ENCODE measurements at places on chromosomes 12 and 14. TPM values are rescaled to one million over a fixed set of nuclear protein-coding genes. Genes with fewer than 3 reads are reported as not detected.

DNA sequence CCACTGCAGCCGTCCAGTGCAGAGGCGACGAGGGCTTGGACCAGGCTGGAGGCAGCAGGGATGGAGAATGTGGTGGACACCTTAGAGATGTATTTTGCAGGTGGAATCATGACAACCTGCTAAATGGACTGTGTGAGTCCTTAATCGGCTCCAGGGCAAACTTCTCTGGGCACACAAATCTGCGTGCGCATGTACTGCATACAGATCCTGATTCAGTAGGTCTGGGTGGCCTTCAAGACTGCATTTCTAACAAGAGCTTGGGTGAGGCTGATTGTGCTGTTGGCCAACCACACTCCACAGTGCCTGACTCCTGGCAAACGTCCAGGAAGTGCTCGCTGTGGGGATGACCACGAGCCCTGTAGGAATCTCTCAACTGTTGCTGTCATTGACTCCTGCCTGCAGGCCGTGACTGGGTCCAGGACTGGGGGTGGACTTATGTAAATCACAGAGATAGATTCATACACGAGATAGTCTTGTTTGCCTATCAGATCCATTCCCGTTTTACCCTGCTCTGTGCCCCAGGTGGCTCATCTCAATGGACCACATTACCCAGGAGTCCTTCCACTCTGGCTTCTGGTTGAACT lies 27.2 kb downstream of the JDP2 start:
- H3K4me3 ChIP-seq: no peak overlapping the region
- DNase-seq: no peak
- H3K36me3 ChIP-seq: no peaks in the 10 kb centered on the region
- H3K4me1 ChIP-seq: peaks cover 84% of the 10 kb centered on the region
- H3K27me3 ChIP-seq: no peaks in the 10 kb centered on the region
- no peak overlapping the region for H3K27ac ChIP-seq

DNA sequence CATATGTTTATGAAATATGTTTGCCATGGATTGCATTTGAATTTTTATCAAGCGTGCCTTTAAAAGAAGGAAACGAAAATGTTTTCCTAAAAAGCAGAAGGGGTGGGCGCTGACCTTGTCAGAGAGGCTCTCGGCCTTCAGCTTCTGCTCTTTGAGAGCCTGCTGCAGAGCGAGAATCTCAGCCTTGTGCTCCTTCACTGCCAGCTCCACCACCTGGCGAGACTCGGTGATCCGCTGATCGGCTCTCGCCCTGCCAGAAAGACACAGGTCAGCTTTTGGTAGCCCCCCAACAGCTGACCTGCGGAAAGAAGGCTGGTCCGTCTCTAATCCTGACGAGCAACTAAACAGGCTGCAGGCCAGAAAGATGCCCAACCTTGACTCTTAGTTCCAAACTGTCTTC lies 62.4 kb downstream of the PRKAB1 start:
- H3K27me3 ChIP-seq: no peaks in the 10 kb centered on the region
- H3K4me1 ChIP-seq: no peaks in the 10 kb centered on the region
- H3K4me3 ChIP-seq: no peak overlapping the region
- no peak overlapping the region for H3K27ac ChIP-seq
- DNase-seq: no peak

- H3K27me3 ChIP-seq: no peaks in the 10 kb centered on the region
- peaks cover 8% of the 10 kb centered on the region for H3K4me1 ChIP-seq
- H3K36me3 ChIP-seq: no peaks in the 10 kb centered on the region
- no peak overlapping the region for H3K27ac ChIP-seq
- DNase-seq: no peak
These were observed 1.1 kb downstream of the CARMIL3 start for GRCh38 chr14:24052656-24053547.

GRCh38 chr14:49679271-49679670 lies 8.7 kb downstream of the POLE2 start:
- DNase-seq: no peak
- no peak overlapping the region for H3K4me3 ChIP-seq
- H3K27ac ChIP-seq: no peak overlapping the region
- H3K4me1 ChIP-seq: no peaks in the 10 kb centered on the region
- H3K27me3 ChIP-seq: no peaks in the 10 kb centered on the region

- no peaks in the 10 kb centered on the region for H3K4me1 ChIP-seq
- H3K27me3 ChIP-seq: no peaks in the 10 kb centered on the region
- no peaks in the 10 kb centered on the region for H3K36me3 ChIP-seq
- H3K4me3 ChIP-seq: no peak overlapping the region
- no peak for DNase-seq
These were observed 473.0 kb downstream of the DPF3 start for GRCh38 chr14:72420749-72421474.

GRCh38 chr14:106069804-106070625 lies 543.6 kb downstream of the TMEM121 start:
- H3K4me1 ChIP-seq: no peaks in the 10 kb centered on the region
- no peak for DNase-seq
- H3K27me3 ChIP-seq: no peaks in the 10 kb centered on the region
- no peaks in the 10 kb centered on the region for H3K36me3 ChIP-seq
- H3K4me3 ChIP-seq: no peak overlapping the region
- H3K27ac ChIP-seq: no peak overlapping the region

DNA sequence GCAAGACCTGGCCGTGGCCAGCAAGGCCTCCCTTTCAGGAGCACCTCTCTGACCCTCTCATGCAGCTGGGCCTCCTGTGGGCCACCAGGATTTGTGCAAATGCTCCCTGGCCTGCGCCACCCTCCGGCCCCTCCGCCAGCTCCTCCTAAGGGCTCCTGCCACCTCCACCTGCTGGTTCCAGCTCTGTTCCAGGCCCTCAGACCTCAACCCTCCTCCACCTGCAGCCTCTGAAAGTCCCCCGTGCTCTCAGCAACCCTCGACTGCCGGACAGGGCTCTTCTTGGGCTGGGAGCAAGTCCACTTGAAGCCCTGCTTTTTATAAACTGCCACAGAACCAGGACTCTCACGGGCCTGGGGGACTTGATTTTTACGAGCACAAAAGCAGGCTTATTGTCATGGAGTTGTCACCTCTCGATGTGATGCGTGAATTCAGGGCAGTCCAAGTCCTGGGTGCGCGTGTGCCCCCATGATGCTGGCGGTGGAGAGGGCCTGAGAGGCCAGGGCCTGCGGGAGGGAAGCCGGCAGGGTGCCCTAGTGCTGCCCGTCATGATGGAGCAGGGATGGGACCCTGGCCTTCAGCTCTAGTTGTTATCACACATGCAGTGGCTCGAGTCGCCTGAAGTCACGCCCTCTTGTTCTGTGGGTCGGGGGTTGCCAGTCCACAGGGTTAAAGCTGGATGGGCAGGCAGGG lies 9.1 kb downstream of the TEDC1 start:
- no peak overlapping the region for H3K27ac ChIP-seq
- H3K27me3 ChIP-seq: no peaks in the 10 kb centered on the region
- no peak overlapping the region for H3K4me3 ChIP-seq
- H3K36me3 ChIP-seq: no peaks in the 10 kb centered on the region

- no peaks in the 10 kb centered on the region for H3K4me1 ChIP-seq
- peaks cover 3% of the 10 kb centered on the region for H3K36me3 ChIP-seq
- no peaks in the 10 kb centered on the region for H3K27me3 ChIP-seq
- DNase-seq: no peak
- H3K4me3 ChIP-seq: no peak overlapping the region
These were observed 17.4 kb downstream of the SGPP1 start for GRCh38 chr14:63710497-63710896.

DNA sequence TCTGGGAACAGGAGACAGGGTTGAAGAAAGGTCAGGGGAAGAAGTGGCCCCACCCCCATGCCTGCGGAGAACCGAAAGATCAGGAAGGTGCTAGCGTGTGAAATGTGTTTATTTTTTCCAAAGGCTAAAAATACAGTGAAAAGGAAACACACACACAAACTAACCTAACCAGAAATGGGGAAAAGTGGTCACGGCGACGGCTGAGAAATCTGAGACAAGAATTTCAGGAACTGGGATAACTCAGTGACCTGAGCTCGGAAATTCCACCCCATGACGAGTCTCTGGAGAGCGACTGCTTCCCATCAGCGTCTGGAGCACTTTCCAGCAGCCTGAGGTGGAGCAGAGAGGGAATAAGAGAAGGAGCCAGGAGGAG lies 16.6 kb upstream of the RND1 start:
- no peak for DNase-seq
- H3K27me3 ChIP-seq: no peaks in the 10 kb centered on the region
- no peaks in the 10 kb centered on the region for H3K36me3 ChIP-seq
- H3K4me3 ChIP-seq: peak overlapping the region; percentile 61
- H3K27ac ChIP-seq: no peak overlapping the region
- peaks cover 12% of the 10 kb centered on the region for H3K4me1 ChIP-seq

DNA sequence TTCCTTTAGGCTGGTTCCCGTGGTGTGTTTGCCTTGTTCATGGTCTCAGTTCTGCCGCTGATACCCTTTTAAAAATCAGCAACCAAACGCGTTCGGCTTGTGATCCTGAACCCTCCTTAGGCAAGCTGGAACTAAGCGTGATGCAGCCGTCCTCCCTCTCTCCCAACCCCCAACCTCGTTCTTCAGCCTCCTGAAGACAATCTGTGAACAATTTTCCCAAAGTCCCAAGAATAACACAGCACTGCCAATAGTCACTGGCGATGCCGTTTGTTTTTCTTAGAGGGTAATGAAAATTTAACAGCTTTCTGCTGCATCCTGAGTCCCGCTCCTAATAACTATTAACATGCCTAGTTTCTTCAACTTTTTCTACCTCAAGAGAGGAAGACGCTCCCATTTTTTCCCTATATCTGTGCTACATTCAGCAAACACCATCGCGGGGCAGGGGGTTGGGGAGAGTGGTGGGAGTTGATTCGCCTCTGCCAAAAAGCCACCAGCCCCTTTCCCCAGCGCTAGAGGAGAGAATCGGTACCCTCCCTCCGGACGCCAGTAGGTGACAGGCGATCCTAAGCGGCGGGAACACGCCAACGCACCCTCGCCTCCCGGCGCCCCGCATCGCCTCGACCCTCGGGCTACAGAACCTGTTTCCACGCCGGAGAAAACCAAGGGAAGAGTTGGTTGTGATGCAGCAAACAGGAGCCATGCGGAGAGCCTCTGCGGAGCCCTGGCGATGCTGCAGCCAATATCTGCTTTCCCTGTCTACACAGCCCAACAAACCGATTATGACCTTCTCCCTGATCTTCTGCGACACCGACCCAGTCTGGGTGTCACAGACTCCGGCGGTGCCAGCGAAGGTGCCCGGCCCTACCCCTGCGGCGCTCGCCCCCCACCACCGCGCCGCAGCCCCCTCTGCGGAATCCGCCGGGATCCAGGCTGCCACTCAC lies 752 bp downstream of the PRICKLE1 start:
- no peaks in the 10 kb centered on the region for H3K27me3 ChIP-seq
- H3K4me3 ChIP-seq: peak overlapping the region; percentile 92
- no peak overlapping the region for H3K27ac ChIP-seq
- DNase-seq: no peak
- no peaks in the 10 kb centered on the region for H3K36me3 ChIP-seq

GRCh38 chr12:52220477-52220876 lies 12.6 kb upstream of the KRT7 start:
- H3K4me1 ChIP-seq: peaks cover 32% of the 10 kb centered on the region
- no peaks in the 10 kb centered on the region for H3K27me3 ChIP-seq
- no peak overlapping the region for H3K27ac ChIP-seq
- no peaks in the 10 kb centered on the region for H3K36me3 ChIP-seq
- H3K4me3 ChIP-seq: no peak overlapping the region

DNA sequence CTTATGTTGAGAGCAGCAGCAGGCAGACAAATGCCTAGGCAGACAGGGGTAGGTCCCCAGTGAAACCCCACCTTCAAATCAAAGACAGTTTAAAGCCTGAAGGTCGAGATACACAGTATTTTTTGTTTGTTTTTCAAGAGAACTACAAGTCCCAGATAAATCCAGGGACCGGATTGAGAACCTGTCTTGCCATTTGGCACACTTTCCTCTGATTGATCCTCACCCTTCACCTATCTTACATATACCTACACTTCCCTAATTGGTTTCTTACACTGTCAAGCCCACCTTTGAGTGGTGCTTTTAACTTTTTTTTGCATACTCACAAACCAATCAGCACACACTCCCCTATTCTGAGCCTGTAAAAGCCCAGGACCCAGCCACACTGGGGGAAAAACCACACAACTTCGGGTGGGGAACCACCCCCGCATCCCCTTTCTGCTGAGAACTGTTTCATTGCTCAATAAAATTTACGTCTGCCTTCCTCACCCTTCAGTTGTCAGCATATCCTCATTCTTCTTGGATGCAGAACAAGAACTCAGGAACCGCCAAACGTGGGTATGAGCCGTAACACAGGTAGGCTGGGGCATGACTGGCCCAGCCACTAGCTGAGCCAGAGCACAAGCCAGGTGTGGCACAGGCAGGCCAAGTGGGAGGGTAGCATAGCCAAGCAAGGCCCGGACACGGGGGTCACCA lies 11.1 kb downstream of the DICER1 start:
- no peak overlapping the region for H3K4me3 ChIP-seq
- H3K27me3 ChIP-seq: no peaks in the 10 kb centered on the region

- DNase-seq: no peak
- H3K27me3 ChIP-seq: no peaks in the 10 kb centered on the region
- H3K4me3 ChIP-seq: no peak overlapping the region
- H3K27ac ChIP-seq: no peak overlapping the region
These were observed 43.8 kb upstream of the PSMA6 start for GRCh38 chr14:35248476-35248788.

- no peak overlapping the region for H3K27ac ChIP-seq
- no peaks in the 10 kb centered on the region for H3K27me3 ChIP-seq
- H3K36me3 ChIP-seq: no peaks in the 10 kb centered on the region
- no peak for DNase-seq
- H3K4me1 ChIP-seq: no peaks in the 10 kb centered on the region
These were observed 311.7 kb upstream of the RTL1 start for GRCh38 chr14:101215266-101215665.

GRCh38 chr14:92932448-92933395 lies 9.8 kb downstream of the CHGA start:
- no peaks in the 10 kb centered on the region for H3K4me1 ChIP-seq
- H3K27ac ChIP-seq: no peak overlapping the region
- no peak for DNase-seq
- no peaks in the 10 kb centered on the region for H3K27me3 ChIP-seq
- H3K36me3 ChIP-seq: peaks cover 6% of the 10 kb centered on the region

DNA sequence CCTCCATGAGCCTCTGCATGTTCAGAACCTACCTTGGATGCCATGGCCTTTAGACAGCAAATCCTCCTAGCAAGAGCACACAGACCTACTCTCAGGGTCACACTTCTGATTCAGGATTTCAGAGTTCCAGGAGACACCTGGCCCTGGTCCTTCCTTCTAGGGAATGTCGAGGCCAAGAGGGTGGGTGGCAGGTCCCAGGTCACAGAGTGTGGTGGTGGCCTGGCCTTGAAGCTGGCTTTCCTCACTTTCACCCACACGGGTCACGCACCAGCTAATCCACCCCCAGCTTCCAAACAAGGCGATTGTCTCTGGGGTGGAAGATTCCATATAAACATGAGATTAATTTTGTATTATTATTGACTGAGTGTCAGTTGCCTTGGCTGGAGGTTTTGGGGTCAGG lies 328.3 kb upstream of the RTL1 start:
- no peak overlapping the region for H3K4me3 ChIP-seq
- no peaks in the 10 kb centered on the region for H3K36me3 ChIP-seq
- DNase-seq: no peak

DNA sequence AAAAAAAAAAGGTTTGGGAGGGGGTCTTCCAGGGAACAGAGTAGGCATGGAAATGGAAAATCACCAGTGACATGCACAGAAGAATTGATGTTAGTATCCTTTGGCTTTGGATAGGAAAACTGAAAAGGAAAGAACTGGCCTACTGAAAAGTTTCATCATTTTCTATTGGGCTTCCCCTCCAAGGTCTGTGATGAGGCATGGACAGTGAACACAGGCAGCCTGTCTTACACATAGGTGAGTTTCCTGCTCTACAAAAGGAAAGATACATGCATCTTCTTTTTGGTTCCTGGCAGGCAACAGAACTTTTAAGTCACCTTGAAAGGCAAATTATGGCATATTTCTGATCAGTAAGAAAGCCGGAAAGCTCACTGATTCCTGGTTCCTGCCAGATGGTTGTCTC lies 5.8 kb downstream of the BMAL2 start:
- peaks cover 10% of the 10 kb centered on the region for H3K4me1 ChIP-seq
- DNase-seq: no peak
- H3K27ac ChIP-seq: no peak overlapping the region

ABCC9 gene
- 19.6 TPM for total RNA-seq

Measured in thoracic aorta (tissue), 2 donors.